ENCODE measurements at places on chromosomes 12 and 14. TPM values are rescaled to one million over a fixed set of nuclear protein-coding genes. Genes with fewer than 3 reads are reported as not detected.

The LRCOL1 gene
- total RNA-seq = not detected

The CLEC9A gene
- not detected for total RNA-seq

The CLEC4C gene
- not detected for total RNA-seq

The KRT6A gene
- total RNA-seq = 2.7 TPM

The FITM1 gene
- 0.20 TPM for total RNA-seq

The COL2A1 gene
- total RNA-seq = not detected

The CLEC2D gene
- 1.8 TPM for total RNA-seq

The KRT77 gene
- total RNA-seq = not detected

The NUAK1 gene
- 31.4 TPM for total RNA-seq

The SPIC gene
- total RNA-seq = not detected

The DDX23 gene
- total RNA-seq = 68.0 TPM

The RPS6KA5 gene
- 1.6 TPM for total RNA-seq

The DHRS2 gene
- total RNA-seq = not detected

The TOMM20L gene
- total RNA-seq = not detected

The IRAK3 gene
- 9.0 TPM for total RNA-seq

The CLEC4D gene
- not detected for total RNA-seq

The TBC1D30 gene
- total RNA-seq = 0.33 TPM

The KRT75 gene
- total RNA-seq = not detected

The ENO2 gene
- total RNA-seq = 183 TPM

The MIP gene
- total RNA-seq = 0.13 TPM

The GRIN2B gene
- not detected for total RNA-seq

The ESR2 gene
- 0.33 TPM for total RNA-seq

The MYL2 gene
- not detected for total RNA-seq

The TMPRSS12 gene
- not detected for total RNA-seq

The CFAP54 gene
- 1.8 TPM for total RNA-seq

The GLRX5 gene
- total RNA-seq = 27.7 TPM

The BCL7A gene
- 6.6 TPM for total RNA-seq

The AQP6 gene
- total RNA-seq = 0.20 TPM

The TCL1B gene
- not detected for total RNA-seq

The TAS2R8 gene
- total RNA-seq = not detected

The GDF3 gene
- not detected for total RNA-seq

The WSCD2 gene
- not detected for total RNA-seq

The CEBPE gene
- total RNA-seq = not detected

The GPATCH2L gene
- 60.9 TPM for total RNA-seq

The STXBP6 gene
- 1.7 TPM for total RNA-seq

The KCNK10 gene
- not detected for total RNA-seq

The KRT6C gene
- total RNA-seq = not detected

The STAT2 gene
- total RNA-seq = 229 TPM

The LRFN5 gene
- total RNA-seq = 11.3 TPM

The CRIP1 gene
- 5.1 TPM for total RNA-seq

The NRXN3 gene
- 2.9 TPM for total RNA-seq

The LMNTD1 gene
- total RNA-seq = 0.63 TPM

The TMEM132D gene
- total RNA-seq = not detected

The JAG2 gene
- 4.0 TPM for total RNA-seq

The ZNF219 gene
- 8.4 TPM for total RNA-seq

The SRRM4 gene
- not detected for total RNA-seq

The AKAP6 gene
- total RNA-seq = 10.1 TPM

The KRT80 gene
- total RNA-seq = 0.65 TPM

The AICDA gene
- total RNA-seq = not detected

The ADCY6 gene
- total RNA-seq = 107 TPM

The ABCD2 gene
- total RNA-seq = under 0.01 TPM

The CATSPERB gene
- not detected for total RNA-seq
